ENCODE measurements at places on chromosomes 16 and 17. TPM values are rescaled to one million over a fixed set of nuclear protein-coding genes. Genes with fewer than 3 reads are reported as not detected.

- no peak for DNase-seq
Observed at GRCh38 chr17:28366605-28367004, 1.6 kb upstream of the SEBOX start.

DNA sequence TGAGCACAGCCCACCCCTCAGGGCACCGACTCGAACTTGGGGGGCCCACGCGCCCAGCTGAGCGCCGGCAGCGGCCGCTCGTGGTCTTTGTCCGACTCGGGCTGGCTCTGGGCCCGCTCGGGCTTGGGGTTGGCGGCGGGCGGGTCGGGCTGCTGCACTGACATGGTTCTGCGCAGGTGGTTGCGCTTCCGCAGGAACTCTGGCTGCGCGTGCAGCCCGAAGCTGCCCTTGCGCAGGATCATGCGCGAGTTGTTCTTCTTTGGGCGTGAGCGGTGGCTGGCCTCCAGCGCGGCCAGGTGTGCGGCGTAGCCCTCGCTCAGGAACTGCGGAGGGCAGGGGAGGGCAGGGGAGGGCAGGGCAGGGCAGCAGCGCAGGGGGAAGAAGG lies 11.1 kb downstream of the PIMREG start:
- peak; percentile 66 for DNase-seq

GRCh38 chr17:58587713-58588117 lies 73.3 kb upstream of the MTMR4 start:
- DNase-seq = peak; percentile 67

The KRT24 gene
- not detected for total RNA-seq

The RND2 gene
- 0.78 TPM for total RNA-seq
